ENCODE measurements at places on chromosomes 4 and X. TPM values are rescaled to one million over a fixed set of nuclear protein-coding genes. Genes with fewer than 3 reads are reported as not detected.

BMPR1B gene
- total RNA-seq = 0.99 TPM

KLHL13 gene
- total RNA-seq = 3.4 TPM

CT45A3 gene
- total RNA-seq = not detected

MAGEC3 gene
- not detected for total RNA-seq

DNA sequence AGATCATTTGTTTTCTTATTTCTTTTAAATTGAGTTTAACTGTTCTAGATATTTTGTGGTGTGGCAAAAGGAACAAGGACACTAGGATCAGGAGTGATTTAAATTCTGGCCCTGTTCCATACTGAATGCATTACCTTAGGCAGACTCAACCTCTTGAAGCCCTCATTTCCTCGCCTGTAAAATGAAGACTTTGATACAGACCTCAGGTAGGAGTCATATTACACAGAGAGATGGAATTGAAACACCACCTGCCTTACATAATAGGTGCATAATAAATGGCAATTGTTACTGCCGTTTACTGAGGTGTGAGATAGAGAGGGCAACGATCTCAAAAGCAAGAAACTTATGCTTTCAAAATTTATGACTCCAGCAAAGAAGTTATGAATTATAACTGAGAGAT, 28.2 kb upstream of the RASSF6 start:
- DNase-seq = no peak

GRCh38 chr4:2837904-2838496, 5.6 kb upstream of the ADD1 start:
- peak; percentile 57 for DNase-seq

GRCh38 chr4:5916229-5916628, 23.3 kb upstream of the CRMP1 start:
- DNase-seq = no peak

- no peak for DNase-seq
These were observed 850.4 kb upstream of the FRG1 start for GRCh38 chr4:189090174-189090814.

DNA sequence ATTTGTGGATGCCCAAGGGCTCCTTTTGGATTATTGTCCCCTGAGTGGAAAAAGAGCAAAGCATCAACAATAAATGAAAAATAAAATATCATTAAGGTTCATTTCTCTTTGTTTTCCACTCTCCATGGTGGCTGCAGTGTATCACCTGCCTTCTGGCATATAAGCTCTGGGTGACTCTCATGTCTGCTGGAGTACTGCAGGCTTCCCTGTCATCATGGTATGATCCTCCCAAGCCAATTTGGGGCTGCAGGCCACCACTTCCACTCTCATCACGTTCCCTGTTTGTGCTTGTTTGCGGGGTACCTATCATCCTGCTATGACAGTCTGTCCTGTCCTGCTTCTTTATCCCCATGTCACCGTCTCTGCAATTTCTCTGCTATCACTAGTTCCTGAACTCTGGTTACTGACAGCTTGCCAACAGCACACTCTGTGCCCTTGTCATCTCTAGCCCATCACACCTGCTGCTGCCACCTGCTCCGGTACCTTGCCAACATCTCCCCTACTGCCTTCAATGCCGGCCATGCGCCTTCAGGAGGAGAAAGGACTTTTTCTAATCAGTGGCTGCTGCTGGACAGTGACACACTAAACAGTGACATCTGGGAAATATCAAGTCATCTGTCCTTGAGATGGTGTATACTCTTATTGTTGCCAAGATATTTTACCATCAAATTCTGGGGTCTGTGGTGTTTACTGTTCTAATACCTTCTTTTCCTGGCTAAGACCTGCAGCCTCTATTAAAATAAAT, 23.0 kb upstream of the FGF5 start:
- no peak for DNase-seq

- DNase-seq = no peak
These were observed 413.3 kb downstream of the MID1IP1 start for GRCh38 chrX:39214387-39215126.

Data from body of pancreas (tissue), 4 donors.